ENCODE measurements at places on chromosomes 6 and 20.
A peak's percentile ranks its signal among the peaks of the same experiment; 100 is the strongest.

- no peak for DNase-seq
Observed at GRCh38 chr6:134458857-134459657, 141.1 kb upstream of the SGK1 start.

GRCh38 chr20:952196-952795, 36.2 kb upstream of the ANGPT4 start:
- DNase-seq, result no peak

DNA sequence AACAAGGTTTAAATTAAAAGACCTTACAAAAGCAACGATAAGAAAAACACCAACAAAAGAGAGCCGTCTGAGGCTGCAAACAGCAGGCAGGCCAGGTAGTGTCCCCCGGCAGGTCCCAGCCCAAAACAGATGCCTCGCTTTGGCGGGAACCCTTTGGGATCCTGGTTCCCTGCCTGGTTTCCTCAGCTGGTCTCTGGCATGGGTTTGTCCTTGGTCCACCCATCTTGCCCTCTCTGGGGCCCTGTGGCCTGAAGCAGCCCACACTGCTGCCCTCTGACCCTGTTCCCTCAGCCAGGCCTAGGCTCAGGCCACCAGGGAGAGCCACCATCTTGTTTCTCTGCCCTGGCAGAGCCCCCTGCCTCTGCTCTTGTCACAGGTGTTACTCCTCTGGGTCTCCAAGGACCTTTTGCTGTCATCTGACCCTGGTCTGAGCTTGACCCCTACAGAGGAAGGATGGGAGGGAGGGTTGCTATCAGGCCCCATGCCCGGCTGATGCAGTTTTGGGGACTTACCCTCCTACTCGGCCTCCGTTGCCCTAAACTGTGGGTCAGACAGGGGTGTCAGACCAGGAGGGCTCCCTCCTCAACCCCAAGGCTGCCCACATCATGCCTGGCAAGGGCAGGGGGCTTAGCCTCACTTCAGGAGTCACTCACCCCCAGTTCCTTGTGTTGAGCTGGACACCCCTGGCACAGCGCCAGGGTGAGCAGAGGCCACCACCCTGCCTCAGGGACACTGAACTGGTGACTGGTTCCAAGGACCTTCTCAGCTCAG, 30.6 kb upstream of the GRM4 start:
- DNase-seq, result no peak

DNA sequence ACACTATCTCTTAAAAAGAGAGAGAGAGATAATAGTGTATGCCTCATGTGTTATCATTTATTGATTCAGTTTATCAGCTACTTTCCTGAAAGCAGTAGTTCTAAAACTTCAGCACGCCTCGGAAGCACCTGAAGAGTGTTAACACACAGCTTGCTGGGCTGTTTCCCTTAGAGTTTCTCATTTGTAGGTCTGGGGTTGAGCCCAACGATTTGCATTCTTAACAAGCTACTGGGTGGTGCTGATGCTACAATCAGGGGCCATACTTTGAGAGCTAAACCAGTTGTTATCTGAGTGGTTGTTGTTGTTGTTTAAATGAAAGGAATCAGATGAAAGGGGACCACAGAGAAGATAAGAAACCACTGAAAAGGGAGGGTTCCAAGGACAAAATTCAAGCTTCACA, 32.6 kb downstream of the SIM1 start:
- no peak for DNase-seq

DNA sequence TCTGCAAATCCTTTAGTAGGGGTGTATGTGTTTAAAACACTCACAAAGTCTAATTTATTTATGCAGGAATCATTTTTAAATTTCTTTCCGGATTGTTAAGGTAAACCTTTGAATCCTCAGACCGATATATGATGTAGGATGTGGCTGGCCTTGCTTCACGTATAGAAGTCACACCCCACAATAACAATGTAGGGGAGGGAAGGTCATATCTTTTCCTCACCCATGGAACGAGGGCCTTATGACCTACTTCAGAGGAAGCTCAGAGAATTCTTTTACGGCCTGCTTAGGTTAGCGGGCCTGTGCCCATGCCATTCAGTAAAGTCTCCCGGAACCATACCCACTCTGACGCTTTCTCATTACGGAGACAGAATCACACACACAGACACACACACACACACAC, 102.9 kb downstream of the MAP3K7 start:
- DNase-seq, result no peak

DNA sequence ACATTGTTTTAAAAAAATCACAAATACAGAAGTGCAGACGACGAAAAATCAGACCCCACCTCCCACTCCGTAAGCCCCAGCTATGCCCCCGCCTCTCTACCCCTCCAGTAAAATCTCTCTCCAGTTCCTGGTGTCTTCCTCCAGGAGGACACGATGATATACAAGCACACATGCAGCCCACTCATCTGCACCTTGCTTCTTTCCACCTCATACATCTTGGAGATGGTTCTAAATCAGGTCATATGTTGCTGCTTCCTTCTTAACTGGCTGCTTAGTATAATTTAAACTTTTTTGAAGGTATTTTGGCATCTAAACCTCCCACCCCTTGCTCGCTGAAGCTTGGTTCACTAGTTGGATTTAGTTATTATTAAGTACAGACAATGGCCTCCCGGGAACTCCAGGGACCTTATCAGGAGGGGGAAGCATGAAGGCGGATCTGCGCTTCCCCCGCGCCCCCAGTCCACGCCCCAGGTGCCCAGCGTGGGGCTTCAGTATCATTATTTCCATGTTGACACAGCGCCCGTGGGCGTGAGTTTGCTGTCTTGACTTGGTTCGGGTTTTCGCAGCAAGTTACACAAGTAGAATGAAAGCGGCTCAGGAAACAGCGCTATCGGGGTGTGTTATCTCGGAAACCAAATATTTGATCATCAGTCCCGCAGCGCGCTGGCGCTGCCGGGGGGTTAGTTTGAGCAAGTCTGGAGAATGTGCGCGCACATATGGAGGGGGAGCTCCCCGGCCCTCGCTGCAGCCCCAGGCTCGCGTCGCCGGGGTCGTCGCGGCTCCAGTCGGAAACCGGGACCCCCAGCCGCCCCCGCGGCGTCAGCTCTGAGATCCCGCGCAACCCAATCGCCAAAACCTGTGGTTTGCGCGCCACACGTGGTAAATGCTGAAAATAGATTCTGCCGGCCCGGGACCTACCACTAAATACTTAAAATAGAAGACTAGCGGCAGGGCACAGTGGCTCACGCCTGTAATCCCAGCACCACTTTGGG, 2.3 kb downstream of the BMP7 start:
- DNase-seq, result no peak

GRCh38 chr6:107079429-107079828, 35.9 kb downstream of the BEND3 start:
- DNase-seq, result no peak

DNA sequence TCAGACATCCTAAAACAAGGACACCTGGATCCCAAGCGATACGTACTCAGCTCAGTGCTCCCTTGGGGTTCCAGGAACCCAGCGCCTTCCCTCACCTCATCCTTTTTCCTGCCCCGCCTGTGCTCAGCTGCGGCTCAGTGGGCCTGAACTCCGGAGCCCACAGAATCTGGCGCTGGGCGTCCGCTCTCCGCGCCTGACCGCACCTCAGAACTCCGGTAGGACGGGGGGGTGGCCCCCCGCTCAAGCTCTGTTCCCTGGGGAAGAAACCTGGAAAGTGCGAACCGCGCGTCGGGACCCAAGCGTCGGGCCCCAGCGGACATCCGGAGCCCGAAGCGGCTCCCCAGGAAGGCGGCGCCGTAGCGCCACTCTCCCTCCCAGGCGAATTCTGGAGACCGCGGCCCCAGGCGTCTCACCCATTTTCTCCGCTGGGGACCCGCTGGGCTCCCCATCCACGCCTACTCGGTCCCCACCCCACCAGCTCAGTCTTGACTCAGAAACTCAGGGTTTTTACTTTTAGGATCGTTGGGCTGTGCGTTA, 336 bp upstream of the LY6G5C start:
- DNase-seq, result peak; percentile 38

DNA sequence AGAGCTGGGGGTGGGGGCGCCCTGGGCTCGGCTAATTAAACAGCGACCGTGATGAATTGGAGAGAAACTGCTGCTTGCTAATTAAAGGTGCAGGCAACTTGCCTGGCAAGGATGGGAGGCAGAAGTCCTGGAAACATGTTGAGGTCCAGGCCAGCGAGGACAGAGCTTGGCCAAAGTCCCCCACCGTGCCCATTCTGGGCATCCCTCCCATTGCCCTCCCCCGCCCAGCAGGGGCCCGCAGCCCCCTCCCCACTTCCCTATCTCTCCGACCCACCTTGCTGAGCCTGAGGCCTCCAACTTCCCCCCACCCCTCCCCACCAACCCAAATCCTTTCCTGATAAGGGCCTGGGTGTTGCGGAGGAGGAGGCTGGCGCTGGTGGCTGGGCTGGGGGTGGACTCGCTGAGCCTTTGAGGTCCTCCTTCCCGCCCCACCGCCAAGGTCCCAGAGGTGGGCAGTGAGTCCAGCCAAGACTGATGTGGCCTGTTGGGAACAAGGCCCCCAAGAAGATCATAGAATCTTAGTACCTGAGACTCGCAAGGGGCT, 23.3 kb downstream of the C20orf203 start:
- no peak for DNase-seq

- peak; percentile 48 for DNase-seq
Observed at GRCh38 chr6:17505062-17505476, 95.0 kb upstream of the FAM8A1 start.

DNA sequence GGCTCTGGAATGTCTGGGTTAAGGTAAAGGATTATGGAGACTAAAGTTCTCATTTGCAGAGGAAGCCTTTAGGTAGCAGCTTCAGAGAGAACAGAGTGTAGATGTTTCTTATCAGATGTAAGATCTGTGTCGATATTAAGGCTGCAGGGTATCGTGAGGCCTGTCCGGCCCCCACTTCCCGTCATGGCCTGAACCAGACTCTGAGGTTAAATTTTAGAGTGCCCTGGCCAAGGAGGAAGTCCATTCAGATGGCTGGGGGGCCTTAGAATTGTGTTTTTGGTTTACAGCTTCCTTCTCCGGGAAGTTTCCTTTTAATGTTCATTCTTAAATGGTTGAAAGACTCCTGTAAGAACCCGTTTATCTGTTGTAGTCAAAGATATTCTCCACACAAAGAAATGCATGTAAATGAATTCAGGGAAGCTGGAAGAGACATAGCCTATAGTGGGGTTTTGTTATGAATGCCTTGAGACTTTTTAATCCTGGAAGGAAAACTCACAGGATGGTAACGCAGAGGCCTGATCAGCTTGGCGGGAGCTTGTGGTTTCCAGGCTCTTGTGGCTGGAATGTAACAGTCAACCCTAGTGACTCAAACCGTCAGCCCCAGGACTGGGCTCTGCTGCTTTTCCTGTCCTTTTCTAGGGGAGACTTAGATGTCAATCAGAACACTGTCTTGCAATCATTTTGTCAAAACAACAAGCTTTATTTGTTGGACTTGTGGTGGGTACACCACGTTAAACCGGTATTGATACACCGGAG, 34.7 kb downstream of the KIF25 start:
- DNase-seq, result peak; percentile 93

- peak; percentile 91 for DNase-seq
Observed at GRCh38 chr20:43456809-43457639, 672 bp upstream of the SRSF6 start.

DNA sequence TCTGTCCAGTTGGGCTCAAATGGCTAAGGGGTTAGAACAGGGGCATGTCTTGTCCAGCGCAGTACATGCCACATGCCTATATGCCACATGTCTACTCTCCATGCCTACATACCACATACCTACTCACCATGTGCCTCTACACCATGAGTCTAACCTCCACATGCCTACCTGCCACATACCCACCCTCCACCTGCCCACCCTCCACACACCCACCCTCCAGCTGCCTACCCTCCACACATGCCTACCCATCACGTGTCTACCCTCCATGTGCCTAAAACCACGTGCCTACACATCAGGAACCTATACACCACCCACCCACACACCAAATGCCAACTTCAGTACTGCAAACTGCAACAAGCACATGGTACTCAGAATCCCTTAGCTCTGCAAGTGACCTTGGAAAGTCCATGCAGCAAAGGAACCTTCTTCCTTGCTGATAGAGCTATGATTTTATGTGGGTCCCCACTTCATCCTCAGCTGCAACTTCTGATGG, 113.0 kb upstream of the CST7 start:
- no peak for DNase-seq

- DNase-seq, result peak; percentile 73
Observed at GRCh38 chr6:53975941-53976615, 135.2 kb upstream of the MLIP start.

- DNase-seq, result no peak
Observed at GRCh38 chr20:995170-995569, 6.9 kb downstream of the RSPO4 start.

GRCh38 chr20:11797156-11797555, 120.5 kb upstream of the BTBD3 start:
- DNase-seq, result peak; percentile 47

GRCh38 chr6:22638320-22638719, 69.0 kb downstream of the HDGFL1 start:
- DNase-seq, result no peak

GRCh38 chr20:23157734-23158133, 71.6 kb upstream of the CD93 start:
- DNase-seq, result no peak

- no peak for DNase-seq
Observed at GRCh38 chr6:32830936-32831335, 7.6 kb downstream of the TAP2 start.

DNA sequence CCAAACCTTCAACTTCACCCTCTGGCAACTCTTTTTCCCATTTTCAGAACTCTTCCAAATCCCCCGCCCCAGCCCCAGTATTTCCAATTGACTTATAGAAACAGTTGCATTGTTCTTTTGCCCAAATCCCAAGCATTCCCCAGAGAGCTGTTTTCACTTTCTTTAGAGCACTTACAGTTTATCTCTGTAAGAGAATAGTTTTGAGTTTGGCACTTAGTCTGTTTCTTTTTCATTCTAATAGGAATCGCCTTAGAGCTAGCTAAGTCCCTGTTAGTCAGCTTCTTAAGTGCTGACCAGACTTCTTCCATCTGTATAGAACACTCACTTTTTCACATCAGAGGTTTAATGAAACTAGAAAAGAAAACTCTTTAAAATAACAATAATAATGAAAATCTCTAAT, 374.2 kb upstream of the FLRT3 start:
- peak; percentile 18 for DNase-seq

DNA sequence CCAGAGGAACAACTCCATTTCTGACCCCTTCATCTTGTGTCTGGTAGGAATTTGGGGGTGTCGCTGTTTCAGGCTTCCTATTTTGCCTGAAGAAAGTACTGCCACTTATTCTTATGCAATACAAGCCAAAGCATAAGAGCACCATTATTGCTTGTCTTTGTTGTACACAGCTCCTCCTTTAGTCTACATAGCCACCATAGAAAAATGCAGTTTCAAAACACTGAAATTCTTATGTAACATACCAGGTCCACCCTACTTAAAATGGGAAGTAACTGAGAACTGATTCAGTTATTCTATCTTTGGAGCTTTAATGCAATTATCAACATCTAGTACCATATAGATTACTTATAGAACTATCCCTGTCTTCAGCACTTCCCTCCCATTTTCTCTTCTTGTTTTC, 255.5 kb downstream of the ARHGAP18 start:
- DNase-seq, result no peak

DNA sequence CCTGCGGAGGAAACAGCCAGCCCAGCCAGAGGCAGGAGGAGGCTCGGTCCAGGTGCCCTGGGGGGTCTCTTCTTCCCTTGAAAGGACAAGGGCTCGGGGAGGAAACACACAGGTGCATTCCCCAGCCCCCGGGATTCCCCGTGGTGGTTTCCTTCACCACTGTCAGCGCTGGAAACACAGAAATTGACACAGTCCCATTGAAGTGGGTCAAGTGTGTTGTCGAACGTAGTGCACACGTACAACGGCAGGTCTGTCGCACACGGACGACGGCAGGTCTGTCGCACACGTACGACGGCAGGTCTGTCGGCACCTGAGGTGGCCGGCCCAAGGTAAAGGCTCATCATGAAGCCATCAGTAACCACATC, 80.9 kb downstream of the DLL1 start:
- DNase-seq, result no peak

All from fibroblast of skin of abdomen (primary cell).